NCI-H1092 (cell line): ENCODE measurements at places on chromosomes 16 and 17.

- no peak for DNase-seq
Measured at GRCh38 chr17:17505151-17505550, 9.0 kb upstream of the RASD1 start.

DNA sequence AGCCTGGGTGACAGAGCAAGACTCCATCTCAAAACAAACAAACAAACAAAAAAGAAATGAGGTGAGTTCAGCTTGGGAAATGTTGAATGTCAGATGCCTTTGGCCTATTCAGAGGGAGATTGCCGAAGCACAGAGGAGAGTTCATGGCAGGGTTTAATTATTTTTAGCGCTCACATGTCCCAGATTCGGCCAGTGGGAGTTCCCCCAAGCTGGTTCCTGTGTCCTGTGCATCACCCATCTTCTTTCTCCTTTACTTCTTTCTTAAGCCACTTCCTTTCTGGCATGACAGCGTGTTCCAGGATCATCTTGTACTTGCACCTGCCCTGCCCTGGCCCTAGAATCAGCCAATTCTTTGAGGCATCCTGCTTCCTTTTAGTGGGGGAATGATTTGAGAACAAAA lies 9.2 kb downstream of the MPV17L start:
- no peak for DNase-seq

DNA sequence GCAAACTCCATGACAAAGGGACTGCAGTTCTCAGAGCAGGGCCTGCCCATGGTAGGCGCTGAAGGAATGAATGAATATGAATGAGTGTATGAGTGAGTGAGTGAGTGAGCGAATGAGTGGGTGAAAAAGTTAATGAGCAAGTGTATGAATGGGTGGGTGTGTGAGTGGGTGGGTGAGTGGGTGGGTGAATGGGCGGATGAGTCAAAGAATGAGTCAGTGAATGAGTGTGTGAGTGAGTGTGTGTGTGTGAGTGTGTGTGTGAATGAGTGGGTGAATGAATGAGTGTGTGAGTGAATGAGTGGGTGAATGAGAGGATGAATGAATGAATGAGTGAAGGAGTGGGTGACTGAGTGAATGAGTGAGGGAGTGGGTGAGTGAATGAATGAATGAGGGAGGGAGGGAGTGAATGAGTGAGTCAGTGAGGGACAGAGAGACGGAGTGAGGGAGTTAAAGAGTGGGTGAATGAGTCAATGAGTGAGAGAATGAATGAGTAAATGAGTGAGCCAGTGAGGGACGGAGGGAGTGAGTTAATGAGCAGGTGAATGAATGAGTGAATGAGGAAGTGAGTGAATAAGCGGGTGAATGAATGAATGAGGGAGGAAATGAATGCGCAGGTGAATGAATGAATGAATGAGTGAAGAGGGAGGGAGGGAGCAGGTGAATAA lies 11.1 kb upstream of the CHMP6 start:
- DNase-seq = no peak

- no peak for DNase-seq
Measured at GRCh38 chr16:58026139-58026704, 668 bp downstream of the MMP15 start.

DNA sequence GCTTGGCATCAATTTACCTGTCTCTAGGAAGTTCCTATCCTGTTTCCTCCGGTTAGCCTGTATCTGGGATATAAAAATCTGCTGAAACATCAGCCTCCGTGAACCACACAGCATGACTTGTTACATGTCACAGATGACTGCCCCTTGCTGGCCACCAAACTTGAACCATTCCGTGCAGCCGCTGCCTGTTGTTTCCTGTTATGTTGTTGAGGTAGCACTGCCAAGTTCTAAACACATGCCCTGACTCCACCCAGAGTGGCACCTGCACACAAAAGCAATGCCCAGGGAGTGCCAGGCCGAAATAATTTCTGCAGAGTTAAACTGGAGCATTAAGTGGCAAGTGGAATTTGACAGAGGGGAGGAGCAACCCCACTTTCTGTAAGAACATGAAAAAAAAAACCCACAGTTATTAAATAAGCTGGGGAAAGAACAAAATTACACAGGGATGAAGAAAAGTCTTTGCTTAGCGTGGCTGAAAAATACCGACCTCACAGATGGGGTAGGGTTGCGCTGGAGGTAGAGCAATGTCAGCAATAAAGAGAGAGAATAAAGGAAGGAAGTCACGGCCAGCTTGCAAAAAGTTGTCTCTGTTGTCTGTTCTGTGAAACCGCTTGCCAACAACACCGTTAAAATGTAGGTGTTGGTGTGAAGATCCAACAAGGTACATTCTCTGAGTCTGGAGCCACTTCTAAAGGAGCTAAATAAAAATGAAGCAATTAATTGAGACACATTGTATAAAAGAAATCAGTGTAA lies 174.6 kb upstream of the CDH13 start:
- no peak for DNase-seq

GRCh38 chr17:53628011-53628410 lies 194.7 kb upstream of the KIF2B start:
- DNase-seq = no peak

GRCh38 chr17:71127416-71127815 lies 958.1 kb downstream of the KCNJ2 start:
- no peak for DNase-seq

- no peak for DNase-seq
Measured at GRCh38 chr17:45809499-45809898, 25.4 kb downstream of the CRHR1 start.

DNA sequence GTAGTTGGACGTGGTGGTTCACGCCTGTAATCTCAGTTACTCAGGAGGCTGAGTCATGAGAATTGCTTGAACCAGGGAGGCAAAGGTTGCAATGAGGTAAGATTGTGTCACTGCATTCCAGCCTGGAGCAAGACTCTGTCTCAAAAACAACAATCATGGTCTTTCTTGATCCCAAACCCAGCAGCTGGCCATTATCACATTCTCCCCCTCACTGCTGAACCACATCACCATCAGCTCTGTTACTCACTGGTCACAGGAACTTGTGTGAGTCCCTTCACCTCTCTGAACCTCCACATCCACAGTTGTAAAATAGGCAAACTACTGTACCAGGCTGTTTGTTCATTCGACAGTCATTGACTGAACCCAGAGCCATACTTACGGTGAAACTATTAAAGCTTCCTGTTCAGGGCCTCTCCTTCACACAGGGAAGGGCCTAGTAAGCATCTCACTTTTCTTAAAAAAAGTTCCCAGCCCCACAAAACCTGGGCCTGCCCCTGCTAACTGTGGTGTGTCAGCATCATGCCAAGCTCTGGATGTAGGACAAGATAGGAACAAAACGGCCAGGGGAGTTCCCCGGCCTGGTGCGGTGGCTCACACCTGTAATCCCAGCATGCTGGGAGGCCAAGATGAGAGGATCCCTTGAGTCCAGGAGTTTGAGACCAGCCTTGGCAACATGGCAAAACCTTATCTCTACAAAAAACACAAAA lies 104.7 kb downstream of the COPRS start:
- DNase-seq = no peak

GRCh38 chr16:84237994-84238750 lies 1.6 kb downstream of the KCNG4 start:
- DNase-seq = no peak

- no peak for DNase-seq
Measured at GRCh38 chr17:66635386-66636045, 199.4 kb upstream of the CACNG5 start.

- DNase-seq = no peak
Measured at GRCh38 chr16:19136549-19137196, 22.9 kb downstream of the ITPRIPL2 start.

DNA sequence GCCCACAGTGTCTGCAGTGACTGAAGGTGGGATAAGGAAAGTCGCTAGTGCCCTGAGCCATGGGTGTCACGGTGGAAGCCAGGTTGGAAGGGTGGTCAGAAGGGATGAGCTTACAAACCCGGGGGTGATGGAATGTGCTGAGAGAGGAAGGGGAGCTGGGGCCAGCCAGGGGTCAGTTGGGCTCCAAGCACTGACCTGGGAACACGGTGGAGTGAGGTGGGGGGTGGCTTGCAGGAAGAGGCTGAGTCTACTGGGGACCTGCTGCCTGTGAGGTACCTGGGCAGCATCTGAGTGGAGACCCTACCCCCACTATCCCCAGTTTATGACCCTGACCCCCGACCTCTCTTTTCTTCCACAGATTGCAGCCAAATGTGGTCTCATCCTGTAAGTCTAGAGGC lies 3.1 kb downstream of the TMEM92 start:
- DNase-seq = no peak

DNA sequence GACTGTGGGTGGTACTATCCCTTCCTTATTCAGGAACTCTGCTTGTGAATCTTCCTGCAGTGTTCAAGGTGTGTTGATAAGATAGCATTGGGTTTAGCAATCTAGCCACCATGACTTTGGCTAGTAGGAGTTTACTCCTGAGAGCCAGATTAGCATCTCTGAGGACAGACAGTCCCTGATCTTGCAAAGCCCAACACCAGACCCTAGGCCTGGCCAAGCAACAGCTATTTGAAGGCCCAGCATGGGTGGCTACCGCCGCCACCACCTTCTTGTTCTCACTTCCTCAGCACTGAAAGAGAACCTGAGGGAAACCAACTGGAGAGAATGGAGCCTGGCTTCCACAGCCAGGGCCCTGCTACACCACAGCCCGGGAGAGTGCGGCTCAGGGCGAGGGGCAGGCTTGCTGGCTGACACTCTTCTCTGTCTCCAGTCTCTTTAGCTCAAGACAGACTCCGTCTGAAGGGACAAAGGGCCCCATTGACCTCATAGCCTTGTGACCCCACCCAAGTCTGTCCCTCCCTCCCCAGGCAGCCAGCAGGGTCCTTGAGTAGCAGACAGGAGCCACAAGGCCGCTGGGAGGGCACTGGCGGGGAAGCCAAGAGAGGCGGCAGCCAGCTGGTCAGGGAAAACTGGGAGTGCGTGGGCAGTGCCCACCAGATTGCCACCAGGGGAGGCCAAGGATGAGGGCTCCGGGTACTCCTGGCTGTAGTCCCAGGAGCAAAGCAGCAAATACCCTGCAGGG lies 10.9 kb upstream of the ARHGAP23 start:
- DNase-seq = peak; percentile 32

DNA sequence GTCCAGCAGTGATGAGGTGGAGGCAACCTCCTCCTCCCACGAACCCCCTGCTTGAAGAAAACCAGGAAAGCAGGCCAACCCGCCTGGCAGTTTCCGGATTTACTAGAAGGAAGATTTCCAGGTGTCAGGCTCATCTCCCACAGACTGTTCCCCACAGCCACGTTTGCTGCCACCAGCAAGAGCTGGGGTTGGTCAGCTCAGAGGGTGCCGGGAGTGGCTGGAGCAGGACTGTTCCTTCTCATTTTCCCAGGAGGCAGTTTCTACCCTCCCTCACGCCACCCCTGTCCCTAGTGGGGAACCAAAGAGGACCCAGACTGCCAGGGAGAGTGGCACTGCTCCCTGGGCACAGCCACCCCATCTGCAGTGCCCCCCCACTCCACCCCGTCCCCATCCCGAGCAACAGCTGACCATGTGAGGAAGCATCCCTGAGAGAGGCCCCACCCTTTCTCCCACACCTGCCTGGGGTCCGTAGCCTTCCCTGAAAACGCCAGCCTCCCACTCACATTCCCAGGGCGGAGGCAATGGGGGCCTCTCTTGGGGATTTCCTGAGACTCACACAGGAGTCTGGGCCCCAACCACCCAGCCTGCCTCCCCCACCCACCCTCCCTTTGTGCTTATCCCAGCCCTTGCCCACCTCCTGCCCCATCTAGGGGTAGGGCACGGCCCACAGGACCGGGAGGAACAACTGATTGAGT lies 5.9 kb downstream of the KRT17 start:
- DNase-seq = no peak

DNA sequence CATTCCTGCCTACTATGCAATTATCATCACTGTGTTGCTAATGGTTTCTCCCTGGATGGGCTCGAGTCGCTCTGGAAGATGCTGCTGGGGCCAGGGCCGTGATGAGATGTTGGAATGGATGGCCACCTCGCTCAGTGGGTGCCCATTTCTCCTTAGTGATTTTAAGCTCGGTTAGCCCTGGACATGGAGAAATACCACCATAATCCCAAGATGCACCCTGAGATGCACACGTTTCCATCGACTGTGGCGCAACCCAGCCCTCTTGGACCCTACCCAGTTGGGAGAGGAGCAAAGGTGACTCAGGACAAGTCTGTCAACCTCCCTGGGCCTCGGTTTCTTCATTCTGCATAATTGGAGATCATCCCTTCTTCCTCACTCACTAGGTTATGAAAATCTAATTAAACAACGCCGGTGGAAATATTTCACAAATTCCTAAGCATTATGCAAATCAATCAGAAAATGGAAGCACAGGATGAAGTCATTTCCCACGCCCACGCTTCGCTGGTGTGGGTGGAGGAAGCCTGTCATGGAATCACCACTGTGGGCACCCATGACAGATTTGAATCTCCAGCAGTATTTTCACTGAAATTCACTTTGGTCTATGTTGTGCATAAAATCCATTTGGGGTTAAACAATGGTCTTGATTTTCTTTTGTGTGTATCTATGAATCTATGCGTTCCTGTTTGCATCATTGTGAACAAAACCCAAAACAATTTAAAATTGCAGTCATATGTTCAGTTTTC lies 195.2 kb downstream of the AXIN2 start:
- DNase-seq = no peak

DNA sequence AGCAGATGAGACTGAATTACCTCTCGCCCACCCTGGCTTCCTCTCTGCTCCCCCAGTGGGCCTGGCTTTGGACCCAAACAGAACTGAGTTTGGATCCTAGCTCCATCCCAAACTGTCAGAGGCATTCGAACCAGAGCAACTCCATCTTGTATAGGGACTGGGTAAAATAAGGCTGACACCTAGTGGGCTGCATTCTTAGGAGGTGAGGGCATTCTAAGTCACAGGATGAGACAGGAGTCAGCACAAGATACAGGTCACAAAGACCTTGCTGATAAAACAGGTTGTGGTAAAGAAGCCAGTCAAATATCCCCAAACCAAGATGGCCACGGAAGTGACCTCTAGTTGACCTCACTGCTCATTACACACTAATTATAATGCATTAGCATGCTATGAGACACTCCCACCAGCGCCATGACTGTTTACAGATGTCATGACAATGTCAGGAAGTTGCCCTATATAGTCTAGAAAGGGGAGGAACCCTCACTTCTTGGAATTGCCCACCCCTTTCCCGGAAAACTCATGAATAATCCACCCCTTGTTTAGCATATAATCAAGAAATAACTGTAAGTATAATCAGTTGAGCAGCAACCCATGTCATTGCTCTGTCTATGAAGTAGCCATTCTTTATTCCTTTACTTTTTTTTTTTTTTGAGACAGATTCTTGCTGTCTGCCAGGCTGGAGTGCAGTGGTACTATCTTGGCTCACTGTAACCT lies 44.4 kb downstream of the LYRM1 start:
- DNase-seq = no peak

GRCh38 chr16:17835118-17835876 lies 364.5 kb upstream of the XYLT1 start:
- DNase-seq = no peak

- DNase-seq = no peak
Measured at GRCh38 chr16:49276646-49277385, 4.8 kb downstream of the CBLN1 start.
